T-helper 2 cell treated with Interferon-gamma antibody and Interleukin-4, amounts not matched to agents 5 μg/mL and 100 μg/mL, for 36 hours (primary cell): ENCODE measurements at places on chromosomes 11 and 22.

DNA sequence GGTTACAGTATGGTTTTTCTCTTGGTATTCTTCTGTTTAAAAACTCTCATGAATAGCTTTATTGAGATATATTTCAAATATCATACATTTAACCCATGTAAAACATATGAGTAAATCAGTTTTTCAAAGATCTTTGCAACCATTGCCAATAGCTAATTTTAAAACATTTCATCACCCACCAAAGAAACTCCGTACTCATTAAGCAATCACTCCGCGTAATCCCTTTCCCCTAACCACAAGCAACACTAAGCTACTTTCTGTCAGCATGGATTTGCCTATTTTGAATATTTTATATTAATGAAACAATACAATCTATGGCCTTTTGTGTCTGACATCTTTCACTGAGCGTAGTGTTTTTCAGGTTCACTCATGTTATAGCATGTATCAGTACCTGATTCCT lies 697.9 kb upstream of the ANO5 start:
- DNase-seq = no peak

DNA sequence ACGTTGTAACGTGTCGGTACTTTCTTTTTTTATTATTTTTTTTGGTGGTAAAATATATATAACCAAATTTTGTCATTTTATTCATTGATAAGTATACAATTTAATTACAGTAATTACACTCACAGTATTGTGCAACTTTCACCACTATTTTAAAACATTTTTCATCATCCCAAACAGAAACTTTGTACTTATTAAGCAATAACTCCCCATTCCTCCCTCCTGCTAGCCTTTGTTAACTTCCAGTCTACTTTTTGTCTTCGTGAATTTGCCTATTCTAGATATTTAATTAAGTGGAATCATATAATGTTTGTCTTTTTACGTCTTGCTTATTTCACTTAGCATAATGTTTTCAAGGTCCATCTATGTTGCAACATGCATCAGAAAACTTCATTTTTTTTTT lies 58.5 kb downstream of the STIM1 start:
- DNase-seq = no peak

DNA sequence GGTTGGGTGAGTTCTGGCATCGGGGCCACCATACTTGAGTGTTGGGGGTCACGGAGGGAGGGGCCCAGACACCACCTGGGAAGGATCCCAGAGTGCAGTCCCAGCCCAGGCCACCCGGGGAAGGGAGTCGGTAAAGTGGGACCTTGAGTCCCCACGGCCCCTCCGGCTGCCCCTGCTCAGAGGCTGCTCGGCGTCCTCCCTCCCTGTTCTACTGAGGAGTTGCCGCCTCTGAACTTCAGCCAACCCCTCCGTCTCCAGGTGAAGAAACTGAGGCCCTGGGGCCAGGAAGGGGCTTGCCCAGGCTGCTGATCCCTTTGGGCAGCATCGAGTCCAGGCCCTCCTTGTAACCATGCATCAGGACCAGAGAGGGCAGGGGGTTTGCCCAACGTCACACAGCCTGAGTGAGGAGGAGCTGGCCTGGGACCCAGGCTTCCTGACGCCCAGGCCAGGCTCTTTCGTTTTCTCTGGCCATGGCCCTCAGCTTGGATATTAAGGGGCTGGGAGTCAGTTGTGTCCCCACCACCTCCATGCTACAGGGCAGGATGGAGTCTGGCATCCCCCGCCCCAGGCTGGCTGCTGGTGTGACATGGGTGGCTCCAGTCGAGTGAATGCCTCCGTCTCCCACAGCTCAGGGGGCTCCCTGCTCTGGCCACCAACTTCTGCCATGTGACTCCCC lies 1.3 kb downstream of the PARVG start:
- no peak for DNase-seq

GRCh38 chr11:70312401-70313357 lies 42.2 kb downstream of the PPFIA1 start:
- no peak for DNase-seq

- no peak for DNase-seq
Measured at GRCh38 chr11:113977701-113978100, 2.8 kb downstream of the HTR3A start.

GRCh38 chr11:70220136-70220535 lies 17.0 kb downstream of the FADD start:
- no peak for DNase-seq

DNA sequence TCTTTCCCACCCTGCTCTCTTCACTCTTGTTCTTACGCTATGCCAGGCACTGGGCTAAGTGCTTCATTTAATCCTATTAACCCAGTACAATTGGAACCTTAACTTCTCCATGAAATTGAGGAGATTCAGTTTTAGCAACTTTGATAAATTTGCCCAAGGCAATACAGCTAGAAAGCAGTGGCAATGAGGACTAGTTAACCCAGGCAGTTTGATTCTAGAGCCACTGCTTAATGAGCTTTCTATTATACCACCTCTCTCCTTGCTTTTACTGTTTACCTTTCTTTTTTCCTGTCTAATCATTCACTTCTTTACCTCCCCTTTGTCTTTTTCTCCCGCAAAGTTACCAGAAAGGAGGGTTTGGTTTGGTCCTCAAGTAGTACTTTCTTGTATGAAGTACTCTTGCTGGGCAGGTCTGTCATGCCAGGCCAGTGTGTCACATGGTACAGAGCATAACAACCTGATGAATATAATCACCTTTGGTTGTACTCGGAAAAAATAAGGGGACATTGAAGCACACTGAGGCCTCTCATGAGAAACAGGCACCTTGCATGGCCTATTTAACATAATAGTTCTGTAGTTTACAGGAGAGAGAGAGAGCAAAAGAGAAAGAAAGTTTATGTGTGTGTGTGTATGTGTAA lies 70.6 kb downstream of the PDHX start:
- DNase-seq = no peak

DNA sequence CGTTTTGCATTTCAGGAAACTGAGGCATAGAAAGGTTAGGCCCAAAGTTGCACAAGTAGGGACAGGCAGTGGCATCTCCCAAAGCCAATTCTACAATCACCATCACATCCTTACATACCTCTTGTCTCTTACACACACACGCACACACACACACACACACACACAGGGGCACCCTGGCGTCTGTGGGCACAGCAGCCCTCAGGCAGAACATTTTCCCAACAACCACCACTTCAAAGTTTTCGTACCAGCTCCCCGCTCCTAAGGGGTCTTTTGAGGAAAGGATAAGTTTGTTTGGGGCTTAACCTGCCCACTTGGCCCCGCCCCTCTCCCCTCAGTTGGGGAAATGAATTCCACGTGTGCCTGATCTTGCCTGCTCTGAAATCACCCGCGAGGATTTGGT lies 14.7 kb upstream of the LRRC32 start:
- no peak for DNase-seq

GRCh38 chr22:42356533-42356932 lies 75.7 kb downstream of the NFAM1 start:
- no peak for DNase-seq

DNA sequence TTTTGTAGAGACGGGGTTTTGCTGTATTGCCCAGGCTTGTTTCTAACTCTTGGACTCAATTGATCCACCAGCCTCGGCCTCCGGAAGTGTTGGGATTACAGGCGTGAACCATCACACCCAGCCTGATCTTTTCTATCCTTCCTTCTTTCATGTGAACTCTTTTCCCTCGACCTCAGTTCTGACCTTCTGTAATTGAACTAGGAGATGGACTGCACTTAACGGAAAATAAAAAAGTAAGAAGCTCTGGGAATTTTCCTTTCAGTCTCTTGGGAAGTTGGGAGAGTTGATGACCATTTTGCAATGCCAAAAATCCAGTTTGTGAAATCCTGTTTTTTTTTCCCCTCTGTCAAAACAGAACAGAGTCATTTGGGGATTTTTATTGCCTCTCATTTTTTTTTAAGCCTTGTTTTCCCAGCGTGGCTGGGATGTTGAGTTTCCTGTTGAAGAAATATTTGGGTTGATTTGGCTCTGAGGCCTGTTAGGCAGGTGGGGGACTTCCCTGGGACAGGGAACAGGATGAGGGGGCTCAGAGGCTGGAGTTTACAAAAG lies 26.9 kb upstream of the CYB5R3 start:
- DNase-seq = no peak

- no peak for DNase-seq
Measured at GRCh38 chr11:64854534-64855502, 10.4 kb upstream of the CDC42BPG start.

DNA sequence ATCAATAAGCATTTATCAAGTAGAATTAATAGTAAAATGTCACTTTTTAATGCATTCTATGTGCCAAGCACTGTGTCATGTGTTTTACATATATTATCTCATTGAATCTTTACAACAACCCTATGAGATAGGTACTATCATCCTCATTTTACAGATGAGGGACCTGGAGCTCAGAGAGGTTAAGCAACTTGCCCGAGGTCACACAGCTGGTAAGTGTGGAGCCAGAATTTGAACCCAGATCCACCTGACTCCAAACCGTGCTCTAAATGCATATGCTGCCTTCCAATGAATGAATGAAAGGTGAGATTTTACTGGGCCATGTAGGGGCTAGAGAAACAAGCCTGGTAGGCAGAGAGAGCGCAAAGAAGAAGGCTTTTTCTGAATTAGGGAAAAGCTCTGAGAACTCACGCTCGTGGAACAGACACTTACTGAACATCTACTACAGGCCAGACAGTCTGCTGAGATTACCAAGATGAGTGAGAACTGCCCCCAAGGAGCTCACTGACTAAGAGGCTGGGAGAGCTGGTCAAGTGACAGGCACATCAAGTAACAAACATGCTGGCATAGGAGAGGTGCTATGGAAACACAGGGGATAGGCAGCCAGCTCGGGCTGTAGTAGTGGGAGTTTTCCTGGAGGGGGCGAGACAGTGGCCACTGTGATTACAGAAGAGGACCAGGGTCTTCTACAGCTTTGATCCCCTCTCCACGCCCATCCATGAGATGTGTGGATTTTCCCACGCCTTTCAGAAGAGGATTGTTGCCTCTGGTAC lies 4.4 kb downstream of the ABCG4 start:
- DNase-seq = no peak

DNA sequence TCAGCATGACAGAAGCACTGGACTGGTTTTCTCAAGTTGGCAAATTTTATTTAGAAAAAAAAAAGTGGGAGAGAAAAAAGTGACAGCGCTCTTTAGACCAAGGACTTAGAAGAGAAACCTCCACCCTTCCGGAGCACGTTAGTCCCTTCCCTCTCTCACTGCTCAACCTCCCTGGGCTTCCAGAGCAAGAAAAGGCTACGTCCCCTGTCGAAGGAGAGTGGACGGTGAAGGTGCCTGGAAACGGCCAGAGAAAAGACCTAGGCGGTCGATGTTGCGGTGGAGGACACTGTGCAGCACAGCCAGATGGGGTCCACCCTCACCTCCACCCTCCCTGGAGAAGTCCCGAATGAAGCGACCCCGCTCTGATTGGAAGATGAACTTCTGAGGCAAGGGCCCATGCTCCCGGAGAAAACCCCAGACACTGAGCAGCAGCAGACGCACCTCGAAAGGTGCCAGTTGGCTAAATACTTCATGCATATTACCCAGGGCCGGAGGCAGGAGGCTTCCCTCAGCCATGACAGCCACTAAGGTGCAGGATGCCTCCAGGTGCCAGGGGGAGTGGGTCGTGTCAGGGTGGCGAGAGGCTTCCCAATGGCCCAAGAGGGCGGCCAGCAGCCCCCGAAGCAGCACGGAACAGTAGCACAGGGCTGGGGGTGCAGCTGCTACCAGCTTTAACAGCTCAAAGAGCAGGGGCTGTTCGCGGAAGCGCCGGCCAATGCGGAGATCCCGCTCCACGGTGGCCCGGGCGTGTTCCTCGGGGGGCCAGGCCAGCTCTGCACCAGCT lies 604 bp upstream of the GANAB start:
- DNase-seq = no peak

GRCh38 chr22:46696229-46696518 lies 41.9 kb downstream of the CERK start:
- DNase-seq = no peak

DNA sequence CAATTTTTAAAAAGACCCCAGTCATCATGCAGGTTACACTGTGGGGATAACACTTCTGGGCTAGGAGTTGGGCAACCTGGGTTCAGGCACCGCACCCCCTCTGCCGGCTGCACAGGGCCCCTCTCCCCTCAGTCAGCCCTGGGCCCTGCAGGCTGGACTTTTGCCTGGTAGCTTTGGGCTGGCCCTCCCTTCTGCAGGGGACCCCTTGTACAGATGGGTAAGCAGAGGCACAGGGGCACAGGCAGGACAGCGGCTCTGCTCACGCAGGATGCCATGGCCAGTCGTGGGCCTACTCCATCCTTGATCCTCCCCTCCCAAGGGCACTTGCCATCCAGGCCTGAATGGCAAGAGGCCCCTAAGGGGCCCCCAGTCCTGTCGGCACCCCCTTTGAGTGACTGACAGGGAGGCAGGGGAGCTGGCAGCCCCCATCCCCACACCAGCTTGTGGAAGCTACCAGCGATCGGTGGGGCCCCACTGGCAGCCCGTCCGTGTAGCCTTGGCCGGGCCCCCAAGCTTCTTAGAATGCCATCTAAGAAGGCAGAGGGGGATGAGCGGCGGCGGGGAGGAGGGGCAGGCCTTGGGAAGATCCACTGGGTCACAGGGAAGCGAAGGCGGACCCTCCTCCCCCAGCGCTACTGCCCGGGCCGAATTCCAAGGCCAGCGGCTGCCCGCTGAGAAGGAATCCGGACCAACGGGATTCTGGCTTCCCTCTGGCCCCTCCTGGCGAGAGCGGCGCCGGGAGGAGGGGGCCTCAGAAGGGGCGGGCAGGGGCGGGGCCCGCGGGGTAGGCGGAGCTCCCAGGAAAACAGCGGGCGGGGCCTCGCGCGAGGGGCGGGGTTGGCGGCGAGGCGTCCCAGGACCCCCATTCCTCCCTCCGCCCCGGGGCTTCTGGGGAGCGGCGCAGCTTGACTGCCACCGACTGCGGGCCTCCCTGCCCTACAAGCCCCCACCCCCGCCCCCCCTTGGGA lies 6.8 kb upstream of the CHKA start:
- no peak for DNase-seq

DNA sequence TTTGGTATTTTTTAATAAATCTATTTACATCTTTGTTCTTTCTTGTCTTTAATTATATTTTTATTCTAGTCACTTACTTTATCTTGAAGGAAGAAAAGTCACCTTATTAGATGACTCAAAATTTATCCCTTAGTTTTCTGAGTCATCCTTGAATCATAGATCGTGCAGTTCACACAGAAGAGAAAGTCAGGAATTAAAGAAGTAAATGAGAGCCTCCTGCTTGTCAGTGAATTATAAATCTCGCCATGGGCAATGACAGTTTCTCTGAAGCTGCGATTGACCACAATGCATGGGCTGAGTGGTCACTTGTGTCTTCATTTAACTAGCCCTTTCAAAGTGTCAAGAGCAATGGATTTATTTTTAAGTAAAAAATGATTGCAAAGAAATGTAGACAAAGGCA lies 91.2 kb downstream of the LUZP2 start:
- no peak for DNase-seq

DNA sequence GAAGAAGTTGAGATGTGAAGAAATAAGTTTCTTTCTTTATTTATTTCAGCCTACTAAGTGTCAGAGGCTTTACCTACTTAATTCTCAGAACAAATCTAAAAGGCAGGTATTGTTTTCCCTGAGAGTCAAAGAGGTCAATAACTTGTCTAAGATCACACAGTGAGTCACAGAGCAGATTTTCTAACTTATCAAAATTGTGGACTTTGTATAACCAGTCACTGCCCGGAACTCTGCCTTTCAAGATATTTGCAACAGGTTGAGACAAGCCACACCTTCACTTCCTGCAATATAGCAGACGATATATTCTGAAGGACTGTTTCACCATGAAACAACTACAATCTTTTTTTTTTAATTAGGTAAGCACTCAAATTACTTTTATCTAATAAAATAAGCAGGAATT lies 10.5 kb upstream of the MMP3 start:
- DNase-seq = no peak
